T follicular helper cell (primary cell): ENCODE measurements at places on chromosomes 3 and 15.

- DNase-seq: no peak
Measured at GRCh38 chr3:173502983-173503568, 105.5 kb downstream of the NLGN1 start.

DNA sequence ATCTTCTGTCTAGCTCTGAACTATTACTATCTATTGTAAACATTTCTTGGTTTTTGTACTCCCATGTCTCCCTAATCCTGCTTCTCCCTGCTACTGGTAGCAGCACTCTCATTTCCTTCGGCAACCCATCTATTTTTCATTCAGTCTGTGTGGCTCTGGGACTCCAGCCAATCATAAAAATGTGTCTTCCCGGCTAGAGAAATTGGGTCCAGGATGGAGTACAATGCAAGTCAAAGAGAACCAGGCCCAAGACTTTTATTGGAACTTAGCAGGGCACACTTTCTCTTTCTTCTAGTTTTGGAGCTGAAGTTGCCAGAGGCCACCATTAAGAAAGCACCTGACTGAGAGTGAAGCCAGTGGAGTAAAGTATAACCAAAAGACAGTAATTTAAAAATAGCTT is 22.8 kb upstream of the ARHGEF26 start:
- DNase-seq: no peak

- no peak for DNase-seq
Measured at GRCh38 chr15:53520996-53521395, 238.5 kb downstream of the WDR72 start.

- DNase-seq: no peak
Measured at GRCh38 chr3:183038757-183039156, 58.4 kb upstream of the DCUN1D1 start.

- DNase-seq: peak; percentile 11
Measured at GRCh38 chr3:179929091-179929529, 107.6 kb downstream of the PEX5L start.
